ENCODE measurements at places on chromosomes 2 and 18.

DNA sequence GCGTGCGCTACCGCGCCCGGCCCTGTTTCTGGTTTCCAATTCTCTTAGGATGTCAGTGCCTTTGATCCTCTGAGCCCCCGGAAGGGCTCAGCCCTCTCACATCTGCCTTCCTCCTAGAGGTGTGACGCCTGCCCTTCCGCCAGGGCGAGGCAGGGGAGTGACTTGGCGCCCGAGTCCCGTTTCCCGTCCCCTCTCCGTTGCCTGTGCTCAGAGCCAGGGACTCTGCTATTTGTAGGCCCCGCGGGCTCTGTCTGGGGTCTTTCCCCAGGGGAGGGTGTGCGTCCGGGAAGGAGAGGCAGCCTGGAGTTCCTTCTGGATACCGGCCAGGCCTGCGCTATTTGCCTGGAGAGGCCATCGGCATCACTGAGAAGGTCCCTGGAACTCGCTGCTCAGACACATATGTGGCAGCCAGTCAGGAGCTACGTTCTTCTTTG is 103.7 kb upstream of the TAF1B start:
- DNase-seq, result no peak

GRCh38 chr2:173819852-173820251 is 145.3 kb downstream of the SP3 start:
- DNase-seq, result no peak

GRCh38 chr2:8322634-8323033 is 359.2 kb upstream of the ID2 start:
- DNase-seq, result no peak

DNA sequence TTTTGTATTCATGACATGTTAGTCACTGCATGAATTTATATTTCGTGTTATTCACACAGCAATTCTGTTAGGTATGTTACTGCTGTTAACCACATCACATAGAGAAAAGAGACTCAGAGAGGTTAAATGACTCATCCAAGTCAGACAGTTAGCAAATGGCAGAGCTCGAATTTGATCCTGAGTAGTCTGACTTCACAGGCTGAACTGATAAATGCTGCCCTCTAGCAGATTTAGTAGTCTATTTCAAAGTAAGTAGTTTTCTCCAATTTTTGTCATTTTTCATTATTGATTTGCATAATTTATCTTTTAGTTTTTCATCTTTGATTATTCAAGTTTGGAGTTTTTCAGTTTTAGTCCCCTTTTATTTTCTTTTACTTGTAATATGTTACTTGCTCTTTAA is 58.3 kb downstream of the WDR7 start:
- DNase-seq, result no peak

DNA sequence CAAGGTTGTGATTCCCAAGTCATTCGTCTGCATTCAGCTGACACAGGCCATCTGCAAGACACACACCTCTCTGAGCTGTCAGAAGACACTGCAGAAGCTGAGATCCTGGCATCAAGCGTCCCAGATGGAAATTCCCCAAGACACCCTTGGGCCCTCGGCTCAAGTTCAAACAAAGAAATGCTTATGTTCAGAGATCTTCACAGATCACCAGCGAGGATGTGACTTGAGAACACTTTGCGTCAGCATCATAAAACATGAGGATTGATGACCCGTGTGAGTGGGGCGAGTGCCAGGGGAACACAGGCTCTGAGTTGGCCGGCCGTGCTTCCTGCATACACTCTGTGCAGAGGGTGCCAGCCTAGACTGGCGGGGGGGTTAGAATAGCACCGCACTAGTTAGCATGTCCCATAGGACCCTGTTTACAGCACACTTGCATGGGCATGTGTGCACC is 36.8 kb downstream of the KCNIP3 start:
- DNase-seq, result no peak

DNA sequence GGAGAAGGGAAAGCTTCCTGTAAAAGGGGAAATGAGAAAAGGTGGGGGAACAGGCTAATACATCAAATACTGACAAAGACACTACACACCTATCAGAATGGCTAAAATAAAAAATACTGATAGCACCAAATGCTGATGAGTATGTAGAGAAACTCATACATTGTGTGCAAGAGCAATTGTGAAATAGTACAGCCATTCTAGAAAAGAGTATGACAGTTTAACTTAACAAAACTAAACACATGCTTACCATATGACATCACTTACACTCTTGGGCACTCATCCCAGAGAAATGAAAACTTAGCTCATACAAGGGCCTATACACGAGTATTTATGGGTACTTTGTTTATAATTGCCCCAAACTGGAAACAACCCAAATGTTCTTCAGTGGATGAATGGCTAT is 53.4 kb downstream of the ZNF638 start:
- no peak for DNase-seq

- no peak for DNase-seq
Observed at GRCh38 chr18:69777248-69777647, 170.4 kb downstream of the CD226 start.

- no peak for DNase-seq
Observed at GRCh38 chr2:16591370-16591933, 74.2 kb downstream of the CYRIA start.

- DNase-seq, result no peak
Observed at GRCh38 chr2:62934517-62934916, 116.1 kb upstream of the OTX1 start.

GRCh38 chr18:34710934-34711333 is 836 bp downstream of the DTNA start:
- no peak for DNase-seq

- DNase-seq, result no peak
Observed at GRCh38 chr2:105777506-105778055, 32.9 kb downstream of the NCK2 start.

DNA sequence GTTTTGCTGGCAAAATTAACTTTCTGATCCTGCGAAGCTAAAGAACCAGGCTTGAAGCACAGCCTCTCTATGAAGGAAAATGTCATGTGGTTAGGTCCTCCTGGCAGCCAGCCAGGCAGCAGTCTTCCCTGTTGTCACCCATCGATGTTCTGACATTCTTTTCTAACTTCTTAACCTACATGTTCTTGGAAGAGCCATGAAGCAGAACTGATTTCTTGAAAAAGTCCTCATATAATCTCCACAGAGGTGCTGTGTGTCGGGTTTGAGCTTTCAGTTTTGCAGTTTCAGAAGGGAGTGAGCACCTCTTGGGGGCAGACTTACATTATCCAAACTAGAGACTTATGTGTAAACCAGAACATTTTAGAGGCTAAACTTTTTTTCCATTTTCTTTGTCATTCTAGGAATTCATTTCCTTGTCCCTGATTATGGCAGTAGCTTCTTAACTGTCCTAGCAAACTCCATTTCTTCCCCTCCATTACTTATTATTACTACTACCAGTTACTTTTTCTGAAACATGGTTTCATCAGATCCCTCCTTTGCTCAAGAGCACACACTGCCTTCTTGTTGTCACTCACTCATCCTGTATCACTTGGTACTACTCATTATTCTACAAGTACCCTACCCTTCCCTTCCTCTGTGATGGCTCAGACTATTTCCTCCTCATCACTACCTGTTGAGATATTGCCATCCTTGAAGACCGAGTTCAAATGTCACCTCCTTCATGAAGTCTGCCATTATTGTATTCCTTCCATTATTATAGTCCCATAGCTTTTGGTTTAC is 31.1 kb downstream of the DOK1 start:
- DNase-seq, result no peak

- no peak for DNase-seq
Observed at GRCh38 chr2:48209214-48209885, 303.1 kb upstream of the FBXO11 start.

DNA sequence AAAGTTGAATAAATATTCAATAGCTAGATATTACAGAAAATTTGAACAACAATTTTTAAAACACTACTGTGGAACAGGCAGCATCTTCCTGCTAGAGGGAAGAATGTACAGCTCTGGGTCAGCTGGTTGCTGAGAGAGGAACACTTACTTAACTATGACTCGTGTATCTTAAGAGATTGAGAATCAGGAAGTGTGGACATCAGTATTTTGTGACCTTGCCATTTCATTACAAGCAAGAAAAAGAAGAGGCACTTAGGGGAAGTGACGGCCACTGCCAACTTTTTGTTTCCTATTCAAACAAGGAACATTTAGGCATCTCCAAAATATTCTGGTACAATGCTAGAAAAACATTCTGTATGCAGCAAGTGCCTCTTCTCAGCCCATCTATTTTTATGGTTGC is 45.9 kb downstream of the ITPRID2 start:
- no peak for DNase-seq

GRCh38 chr2:134818321-134818720 is 20.1 kb upstream of the ACMSD start:
- DNase-seq, result no peak

DNA sequence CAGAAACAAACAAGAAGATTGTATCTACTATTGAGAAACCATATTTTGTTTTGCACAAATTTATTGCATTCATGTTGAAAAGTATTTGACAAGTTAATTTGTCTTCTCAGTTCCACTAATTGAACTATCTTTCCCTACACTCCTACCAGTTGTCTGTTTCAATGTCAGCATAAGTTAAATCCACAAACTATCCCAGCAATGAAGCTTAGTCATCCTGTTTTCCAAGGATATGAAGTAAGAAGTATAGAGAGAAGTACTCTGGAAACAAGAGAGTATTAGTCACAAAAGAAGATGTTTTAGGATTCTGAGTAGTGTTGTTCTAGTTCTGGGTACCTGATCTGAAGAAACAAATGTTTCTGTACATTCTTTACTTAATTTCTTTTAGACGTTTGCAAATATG is 261.6 kb upstream of the ZNF804A start:
- DNase-seq, result no peak

GRCh38 chr2:163752267-163752666 is 16.5 kb upstream of the FIGN start:
- no peak for DNase-seq

DNA sequence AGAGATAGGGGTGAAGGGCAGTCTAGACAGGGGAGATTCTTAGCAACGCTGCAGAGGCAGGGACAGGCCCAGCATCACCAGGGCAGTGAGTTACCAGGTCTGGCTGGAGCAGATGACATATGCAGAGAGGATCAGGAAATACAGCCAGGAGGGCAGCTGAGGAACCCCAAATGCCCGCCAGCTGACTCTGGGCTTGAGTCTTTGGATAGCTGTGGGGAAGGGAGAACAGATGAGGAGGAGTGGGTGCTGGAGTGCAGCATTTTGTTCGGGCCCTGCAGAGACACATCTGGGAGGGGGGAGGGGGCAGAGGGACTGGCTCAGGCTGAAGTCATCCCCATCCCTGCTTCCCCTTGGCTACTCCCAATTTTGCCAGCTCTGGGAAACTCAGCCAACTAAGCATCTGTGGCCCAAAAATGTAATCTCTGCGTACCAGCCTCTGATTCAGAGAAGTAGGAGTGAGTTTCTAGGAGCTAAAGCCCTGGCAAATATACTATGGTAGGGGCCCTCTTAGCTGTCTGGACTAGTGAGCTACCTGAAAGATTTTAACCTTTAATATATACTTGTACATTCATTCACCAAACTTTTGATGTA is 214.5 kb downstream of the ZBTB7C start:
- DNase-seq, result no peak

DNA sequence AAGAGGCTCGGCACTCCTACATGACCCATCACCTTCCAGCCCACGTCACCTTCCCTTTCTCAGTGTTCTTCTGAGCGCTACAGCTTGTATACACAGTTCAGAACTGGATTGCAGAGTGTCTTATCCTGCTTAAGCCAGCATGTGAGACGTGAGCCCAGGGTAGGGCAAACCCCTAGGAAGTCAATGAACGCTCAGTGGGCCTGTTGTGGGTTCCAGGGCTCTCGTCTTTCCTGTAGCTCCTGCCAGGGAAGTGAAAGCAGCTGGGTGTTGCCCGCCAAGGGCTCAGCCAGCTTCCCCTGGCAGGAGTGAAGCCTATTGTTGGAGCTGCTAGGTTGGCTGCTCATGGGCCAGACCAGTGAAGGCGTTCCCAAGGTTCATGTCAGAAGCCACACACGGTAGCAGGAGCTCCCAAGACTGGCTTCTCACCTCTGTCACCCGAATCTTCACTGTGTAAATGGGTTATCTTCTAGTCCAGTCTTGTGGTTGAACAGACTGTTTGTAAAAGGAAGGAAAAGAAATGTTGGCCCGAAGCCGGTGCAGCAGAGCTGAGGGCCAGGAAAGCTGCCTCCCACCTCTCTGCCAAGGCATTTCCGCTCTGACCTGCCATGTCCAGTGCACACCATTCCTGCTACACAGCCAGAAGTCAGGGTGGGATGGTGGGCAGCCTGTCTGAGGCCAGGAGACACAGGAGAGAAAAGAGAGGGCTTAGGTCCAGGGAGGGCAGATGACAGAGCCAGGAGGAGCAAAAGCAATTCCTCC is 69.6 kb upstream of the RMDN2 start:
- DNase-seq, result no peak

GRCh38 chr2:223108351-223109050 is 56.5 kb downstream of the KCNE4 start:
- DNase-seq, result no peak

DNA sequence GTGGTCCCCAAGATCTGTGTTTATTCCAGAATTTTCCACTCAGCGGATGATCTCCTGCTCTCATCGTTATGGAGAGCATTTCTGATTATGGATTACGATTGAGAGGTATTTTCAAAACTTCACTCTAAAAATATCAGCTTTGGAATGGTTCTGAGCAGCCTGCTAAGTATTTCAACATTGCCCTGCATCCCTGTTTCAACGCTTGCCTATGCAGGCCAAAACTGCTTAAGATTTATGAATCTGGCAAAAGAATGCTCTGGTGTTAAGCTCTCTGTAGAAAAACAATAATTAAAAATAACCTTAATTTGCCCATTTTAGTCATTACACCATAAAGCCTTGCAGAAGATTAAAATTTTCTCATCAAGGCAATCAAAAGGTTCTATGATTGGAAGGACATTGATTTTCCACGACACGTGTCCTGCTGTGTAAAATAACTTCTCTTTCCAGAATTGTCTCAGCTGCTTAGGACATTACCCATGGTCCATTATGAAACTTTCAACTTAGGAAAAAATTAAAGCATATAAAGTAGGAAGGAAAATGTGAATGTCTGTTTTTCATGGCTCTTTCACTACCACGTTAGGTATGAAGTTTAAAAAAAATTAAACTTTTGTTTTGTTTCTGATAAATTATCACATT is 229.9 kb downstream of the ACKR3 start:
- DNase-seq, result no peak

- no peak for DNase-seq
Observed at GRCh38 chr2:189559579-189560272, 20.9 kb downstream of the SLC40A1 start.

- no peak for DNase-seq
Observed at GRCh38 chr2:79910643-79911042, 393.9 kb downstream of the LRRTM1 start.

- DNase-seq, result no peak
Observed at GRCh38 chr18:39596221-39596620, 2030.6 kb upstream of the CELF4 start.

- DNase-seq, result no peak
Observed at GRCh38 chr2:158635961-158636601, 159.0 kb upstream of the DAPL1 start.
